Stimulated activated CD4-positive, alpha-beta T cell treated with anti-CD3 and anti-CD28 coated beads, Interleukin-2, amount 100 ng/mL, for 4 hours (primary cell): ENCODE measurements at places on chromosomes 13 and 19.

DNA sequence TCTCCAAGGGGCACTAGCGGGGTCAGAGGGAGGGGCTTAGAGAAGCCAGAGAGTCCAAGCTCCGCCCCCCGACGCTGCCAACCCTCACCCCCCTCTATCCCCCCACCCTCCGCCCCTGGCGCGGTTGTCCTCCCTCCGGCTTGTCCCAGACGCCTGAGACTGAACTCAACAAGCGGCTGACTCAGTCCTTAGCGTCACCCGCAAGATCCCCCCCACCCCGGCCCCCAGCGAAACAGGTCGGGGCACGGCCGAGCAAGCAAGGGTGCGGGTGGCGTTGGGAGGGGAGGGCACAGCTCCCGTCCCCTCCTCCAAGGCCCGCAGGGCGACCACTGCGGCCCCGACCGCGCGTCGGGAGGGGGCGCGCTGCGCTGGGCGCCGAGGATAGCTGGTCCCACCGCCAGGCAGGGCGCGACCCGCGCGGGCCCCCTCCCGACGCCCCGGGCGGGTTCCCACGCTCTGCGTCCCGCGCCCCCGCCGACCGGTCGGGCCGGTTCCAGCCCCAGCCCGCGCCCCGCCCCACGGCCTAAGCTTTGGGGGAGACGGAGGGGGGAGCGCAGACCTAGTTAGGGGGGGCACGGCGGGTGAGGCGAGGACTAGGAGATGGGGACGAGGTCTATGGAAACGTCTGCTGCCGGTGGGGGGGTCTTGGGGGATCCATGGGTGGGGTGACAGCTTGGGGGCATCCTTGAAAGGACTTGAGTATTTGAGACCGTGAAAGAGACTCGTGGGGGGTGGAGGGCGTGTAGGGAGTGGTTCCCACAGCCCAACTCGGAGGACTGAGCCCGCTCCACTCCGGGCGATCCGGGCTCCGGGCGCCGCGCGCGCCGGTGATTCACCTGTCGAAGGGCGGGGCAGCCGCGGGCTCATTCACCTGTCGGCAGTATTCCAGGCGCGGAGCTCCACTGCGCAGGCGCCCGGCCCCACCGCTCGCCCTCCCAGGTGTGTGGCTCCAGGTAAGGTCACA lies 5.1 kb downstream of the NOTCH3 start:
- no peak for DNase-seq

DNA sequence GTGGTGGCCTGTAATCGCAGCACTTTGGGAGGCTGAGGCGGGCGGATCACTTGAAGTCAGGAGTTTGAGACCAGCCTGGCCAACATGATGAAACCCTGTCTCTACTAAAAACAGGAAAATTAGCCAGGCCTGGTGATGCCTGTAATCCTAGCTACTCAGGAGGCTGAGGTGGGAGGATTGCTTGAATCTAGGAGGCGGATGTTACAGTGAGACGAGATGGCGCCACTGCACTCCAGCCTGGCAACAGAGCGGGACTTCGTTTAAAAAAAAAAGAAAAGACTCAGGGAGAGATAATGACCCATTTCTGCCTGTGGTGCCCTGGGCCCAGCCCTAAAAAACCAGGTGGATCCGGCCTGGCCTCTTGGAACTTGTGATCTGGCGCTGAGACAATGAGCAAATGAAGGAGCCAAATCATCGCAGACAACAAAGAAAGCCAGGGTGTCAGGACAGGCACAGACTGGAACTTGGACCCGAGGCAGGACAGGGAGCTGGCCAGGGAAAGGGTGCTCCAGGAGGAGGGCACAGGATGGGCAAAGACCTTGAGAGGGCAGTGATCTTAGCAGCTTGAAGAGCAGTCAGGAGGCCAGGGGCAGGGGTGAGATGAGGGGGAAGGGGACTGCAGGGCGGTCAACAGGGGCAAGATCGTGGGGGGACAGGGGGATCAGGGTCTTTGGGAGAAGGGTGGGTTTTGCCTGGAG lies 962 bp upstream of the JAK3 start:
- DNase-seq: no peak

DNA sequence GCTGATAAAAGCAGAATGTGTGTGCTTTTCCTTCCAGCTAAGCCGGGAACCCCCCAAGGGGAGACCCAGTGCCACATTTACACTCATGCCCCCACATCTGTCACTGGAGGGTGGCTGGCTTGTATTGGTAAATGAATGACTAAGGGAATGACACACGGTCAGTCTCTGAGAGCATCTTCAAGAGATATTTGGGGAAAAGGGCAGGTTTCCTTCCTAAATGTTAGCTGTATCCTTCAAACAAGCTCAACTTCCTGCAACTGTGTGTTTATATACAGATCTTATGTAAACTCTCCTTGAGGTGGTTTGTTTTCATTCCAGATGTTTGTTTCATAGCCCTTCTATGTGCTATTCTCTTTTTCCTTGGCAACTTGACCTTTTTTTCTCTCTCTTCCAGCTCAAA lies 192.6 kb downstream of the COL4A1 start:
- no peak for DNase-seq

GRCh38 chr13:110105136-110105535 lies 201.8 kb downstream of the COL4A1 start:
- no peak for DNase-seq

DNA sequence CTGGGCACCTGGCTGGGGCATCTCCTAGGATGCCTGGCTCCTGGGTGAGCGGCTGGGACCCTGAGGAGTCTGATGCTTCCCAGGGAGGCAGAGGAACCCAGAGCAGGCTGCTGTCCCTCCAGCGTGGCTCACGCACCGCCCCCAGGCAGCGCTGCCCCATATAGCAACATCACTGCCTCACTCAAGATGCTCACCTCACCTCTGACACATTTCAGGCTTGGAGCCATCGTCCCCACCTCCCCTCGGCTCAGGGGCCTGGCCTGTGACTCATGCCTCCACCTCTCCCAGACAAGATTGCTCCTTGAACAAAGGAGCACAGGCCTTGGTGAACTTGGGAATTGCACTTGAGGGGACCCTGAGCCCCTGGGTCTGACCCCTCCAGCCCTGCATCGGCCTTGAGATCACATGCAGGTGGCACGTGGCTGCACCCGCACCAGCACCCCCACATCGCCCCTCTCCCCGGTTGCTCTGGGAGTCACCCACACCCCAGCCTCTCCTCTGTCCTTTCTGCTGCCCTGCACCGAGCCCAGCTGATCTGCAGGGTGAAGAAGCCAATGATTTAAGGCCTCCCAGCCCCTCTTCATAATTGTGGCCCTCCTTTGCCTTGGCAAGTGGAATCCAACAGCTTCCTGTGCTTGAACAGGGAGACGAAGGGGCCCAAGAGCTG lies 11.2 kb downstream of the CEBPA start:
- no peak for DNase-seq

DNA sequence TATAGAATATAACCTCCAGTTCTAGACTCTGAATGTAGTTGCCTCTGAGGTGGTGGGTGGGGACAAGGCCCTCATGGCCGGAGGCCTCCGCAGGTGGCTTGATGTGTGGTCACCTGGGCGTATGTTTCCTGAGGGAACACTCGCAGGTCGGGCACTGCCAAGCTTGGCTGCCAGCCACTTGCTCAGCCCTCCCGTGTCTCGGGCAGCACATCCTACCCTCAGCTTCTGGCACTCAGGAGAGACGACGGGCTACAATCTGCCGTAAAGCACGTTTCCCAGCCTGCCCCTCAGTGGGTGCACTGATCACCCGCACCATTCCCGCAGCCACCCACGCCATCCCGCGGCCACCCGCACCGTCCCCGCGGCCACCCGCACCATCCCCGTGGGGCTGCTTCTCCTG lies 15.2 kb downstream of the THOP1 start:
- DNase-seq: no peak

DNA sequence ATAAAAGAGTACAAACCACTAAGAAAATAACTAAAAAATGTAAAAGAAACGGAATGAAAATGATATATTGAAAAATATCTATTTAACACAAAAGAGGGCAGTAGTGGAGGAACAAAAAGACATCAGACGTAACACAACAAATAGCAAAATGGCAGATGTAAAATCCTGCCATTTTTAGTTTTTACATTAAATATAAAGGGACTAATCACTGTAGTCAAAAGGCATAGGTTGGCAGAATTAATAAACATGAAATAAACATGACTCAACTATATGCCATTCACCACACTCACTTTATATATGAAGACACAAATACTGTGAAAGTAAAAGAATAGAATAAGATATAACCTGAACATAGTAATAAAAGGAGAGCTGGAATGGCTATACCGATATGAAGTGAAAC lies 11.0 kb downstream of the MTUS2 start:
- no peak for DNase-seq

DNA sequence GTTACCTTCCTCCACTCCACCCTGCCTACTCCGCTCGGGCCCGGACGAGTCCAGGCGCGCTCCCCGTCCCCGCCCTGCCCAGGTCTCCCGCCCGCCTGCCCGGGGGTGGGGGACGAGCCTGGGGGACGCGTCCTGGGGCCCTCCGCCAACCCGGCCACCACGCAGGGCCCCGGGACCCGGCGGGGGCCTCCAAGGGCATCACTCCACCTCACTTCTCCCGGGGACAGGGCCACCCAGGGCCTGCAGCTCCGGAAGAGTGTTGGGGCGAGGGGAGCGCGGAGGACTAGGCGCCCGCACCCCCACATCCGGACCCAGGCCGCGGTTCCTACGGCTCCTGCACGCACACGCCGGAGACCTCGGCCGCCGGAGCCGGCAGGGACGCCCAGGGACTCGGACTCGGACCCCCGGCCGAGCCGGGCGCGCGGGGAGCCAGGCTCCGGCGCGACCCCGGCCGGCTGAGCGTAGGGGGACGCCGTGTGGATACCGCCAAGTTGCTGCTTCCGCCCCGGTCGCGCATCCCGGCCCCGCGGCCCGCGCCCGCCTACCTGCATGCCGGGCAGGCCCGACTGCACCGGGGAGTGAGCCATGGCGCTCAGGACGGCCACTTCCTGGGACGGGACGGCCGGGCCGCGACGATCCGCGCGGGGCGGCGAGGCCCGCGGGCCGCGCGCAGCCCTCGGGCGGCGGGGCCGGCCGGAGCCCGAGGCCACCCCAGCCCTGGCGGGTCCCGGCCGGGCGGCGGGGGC lies 534 bp downstream of the STK24 start:
- DNase-seq: no peak

DNA sequence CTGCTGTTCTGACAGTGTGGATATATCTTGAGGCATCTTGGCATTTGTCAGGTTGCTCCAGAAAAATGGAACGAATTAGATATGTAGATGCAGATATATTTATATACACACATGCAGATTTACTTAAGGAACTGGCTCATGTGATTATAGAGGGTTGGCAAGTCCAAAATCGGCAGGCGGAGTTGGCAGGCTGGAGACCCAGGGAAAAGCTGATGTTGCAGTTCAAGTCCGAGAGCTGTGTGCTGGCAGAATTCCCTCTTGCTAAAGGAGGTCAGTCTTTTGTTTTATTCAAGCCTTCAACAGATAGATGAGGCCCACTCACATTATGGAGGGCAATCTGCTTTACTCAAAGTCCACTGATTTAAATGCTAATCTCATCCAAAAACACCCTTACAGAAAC lies 24.4 kb upstream of the CSNK1A1L start:
- DNase-seq: no peak

GRCh38 chr19:56663931-56664500 lies 7.5 kb downstream of the ZNF835 start:
- no peak for DNase-seq

DNA sequence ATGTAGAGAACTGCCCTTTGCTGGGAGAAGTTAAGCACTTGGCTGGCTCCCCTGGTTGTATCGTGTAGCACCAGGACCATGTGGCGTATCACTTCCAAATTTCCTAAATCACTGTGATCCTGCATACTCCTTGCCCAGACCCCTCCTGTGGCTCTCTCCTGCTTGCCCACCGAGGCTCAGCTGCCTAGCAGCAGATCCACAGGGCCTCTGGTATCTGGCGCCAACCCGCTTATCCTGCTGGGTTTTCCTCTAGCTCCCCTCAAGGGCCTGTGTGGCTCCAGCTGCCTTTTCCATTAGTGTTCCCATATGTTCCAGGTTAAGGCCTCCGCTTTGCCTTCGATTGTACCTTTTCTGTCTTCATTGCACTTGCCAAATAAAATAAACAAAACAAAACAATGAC lies 16.5 kb downstream of the LRCH1 start:
- no peak for DNase-seq

GRCh38 chr13:106367361-106367971 lies 168.0 kb downstream of the EFNB2 start:
- no peak for DNase-seq

DNA sequence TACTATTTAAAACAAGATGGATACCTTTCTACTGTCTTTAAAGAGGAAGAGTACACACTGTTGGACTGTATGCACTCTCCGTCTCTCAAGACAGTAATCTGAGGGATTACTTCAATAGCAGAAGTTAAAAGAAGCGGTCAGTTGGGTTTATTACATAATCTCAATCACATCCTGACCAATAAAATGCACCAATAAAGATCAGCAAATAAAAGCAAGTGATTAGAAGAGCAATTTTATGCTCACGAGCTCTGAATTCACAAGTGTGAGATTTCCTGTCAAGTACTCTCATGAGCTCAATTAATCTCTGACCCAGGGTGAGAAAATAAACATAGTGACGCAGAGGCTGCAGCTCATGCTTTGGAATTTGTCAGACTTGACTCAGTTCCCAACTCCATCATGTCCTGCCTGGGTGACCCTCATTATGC lies 12.2 kb downstream of the ABCC4 start:
- DNase-seq: no peak

GRCh38 chr19:48842789-48843162 lies 6.5 kb upstream of the HSD17B14 start:
- no peak for DNase-seq

DNA sequence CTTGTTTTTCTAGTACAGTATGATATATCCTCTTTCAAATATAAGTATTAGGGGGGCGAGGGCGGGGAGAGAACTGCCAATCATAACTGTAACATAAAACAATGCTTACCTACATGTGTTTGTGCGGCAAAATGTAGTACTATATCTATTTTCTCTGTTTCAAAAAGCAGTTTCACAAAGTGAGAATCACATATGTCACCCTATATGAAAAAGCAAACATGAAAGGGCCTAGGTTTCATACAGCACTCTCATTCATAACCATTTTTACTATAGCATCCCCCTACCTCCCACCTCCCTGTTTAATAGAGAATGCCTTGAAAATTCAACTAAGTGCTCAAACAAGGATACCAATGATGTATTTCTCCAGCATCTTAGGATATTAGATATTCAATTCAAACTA lies 5.2 kb downstream of the TGDS start:
- no peak for DNase-seq

- DNase-seq: no peak
These were observed 109.4 kb downstream of the RFC3 start for GRCh38 chr13:33927315-33927714.

DNA sequence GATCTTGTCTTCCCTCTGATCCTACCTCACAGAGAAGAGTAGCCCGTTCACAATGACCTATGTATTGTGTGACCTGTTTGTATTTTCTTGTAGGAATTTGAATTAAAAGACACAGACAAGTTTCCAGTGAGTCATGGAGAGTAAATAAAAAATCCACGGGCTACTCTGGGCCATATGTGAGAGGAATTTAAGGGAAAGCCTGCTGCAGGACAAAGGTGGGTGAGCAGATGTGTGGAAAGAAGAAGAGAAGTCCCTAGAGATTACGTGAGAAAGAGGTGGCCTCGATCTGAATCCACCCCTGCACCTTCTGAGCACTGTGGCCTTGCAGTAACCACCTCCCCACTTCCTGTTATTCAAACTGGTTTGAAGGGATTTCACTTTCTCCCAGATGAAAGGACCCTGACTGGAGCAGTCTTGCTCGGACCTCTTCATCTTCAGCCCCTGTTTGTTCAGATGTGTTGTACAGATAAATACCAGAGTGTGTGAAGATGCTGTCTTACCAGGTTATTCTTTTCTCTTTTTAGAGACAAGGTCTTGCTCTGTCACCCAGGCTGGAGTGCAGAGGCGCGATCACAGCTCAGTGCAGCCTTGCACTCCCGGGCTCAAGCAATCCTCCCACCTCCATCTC lies 205.4 kb downstream of the PDS5B start:
- DNase-seq: no peak
